ENCODE measurements at places on chromosomes 3 and 15.

DNA sequence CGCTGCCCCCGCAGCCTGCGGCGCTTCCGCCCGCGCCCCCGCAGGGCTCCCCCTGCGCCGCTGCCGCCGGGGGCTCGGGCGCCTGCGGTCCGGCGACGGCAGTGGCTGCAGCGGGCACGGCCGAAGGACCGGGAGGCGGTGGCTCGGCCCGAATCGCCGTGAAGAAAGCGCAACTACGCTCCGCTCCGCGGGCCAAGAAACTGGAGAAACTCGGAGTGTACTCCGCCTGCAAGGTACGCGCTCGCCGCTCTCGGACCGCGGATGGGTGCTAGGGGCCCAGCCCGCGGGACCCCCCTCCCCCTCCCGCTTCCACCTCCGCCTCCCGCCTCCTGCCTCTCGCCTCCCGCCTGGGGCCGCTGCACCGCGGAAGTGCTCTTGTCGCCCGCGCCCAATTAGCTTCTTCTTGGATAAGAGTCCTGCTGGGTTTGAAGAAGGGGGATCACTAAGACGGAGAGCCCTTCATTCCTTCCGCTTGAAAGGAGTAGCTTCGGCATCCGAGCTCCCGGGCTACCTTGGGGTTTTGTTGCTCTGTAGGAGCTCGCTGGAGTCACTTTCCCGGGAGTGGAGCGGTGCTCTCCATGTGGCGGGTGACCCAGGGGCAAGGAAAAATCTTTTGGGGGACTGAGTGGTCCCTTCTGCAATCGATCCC lies 426 bp downstream of the KAT2B start:
- DNase-seq: peak; percentile 87

GRCh38 chr15:44137750-44138149 lies 57.3 kb downstream of the FRMD5 start:
- no peak for DNase-seq

DNA sequence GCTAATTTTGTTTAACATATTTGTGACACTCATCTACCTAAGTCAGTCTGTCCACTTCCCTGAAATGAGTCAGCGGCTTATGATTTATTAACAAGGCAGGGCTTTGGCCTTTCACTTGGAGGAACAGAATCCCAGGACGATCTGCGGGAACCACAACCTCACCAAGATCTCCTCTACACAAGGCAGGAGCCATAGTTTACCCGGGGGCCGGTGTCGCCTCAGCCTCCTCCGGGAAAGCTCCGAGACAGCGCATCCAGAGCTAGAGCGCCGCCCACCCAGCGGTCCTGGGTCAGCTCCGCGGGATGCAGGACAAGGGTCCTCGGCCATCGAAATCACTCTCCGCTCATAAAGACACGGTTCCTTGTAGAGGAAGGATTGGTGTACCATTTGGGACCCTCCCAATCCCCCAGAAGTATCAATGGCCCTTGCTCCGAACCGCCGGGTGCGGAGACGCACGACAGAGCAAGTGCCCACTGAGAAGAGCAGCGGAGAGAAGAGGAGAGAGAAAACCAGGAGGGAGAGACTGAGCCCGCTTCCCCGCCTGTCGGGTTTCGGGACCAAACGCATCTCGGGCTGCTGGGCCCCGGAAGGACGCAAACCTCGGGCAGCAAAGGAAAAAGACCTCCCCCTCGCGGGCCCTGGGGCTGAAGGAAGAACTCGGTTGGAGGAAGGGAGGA lies 13.1 kb upstream of the ALCAM start:
- DNase-seq: peak; percentile 62

- DNase-seq: no peak
Measured at GRCh38 chr15:40843261-40843884, 475 bp upstream of the SPINT1 start.

DNA sequence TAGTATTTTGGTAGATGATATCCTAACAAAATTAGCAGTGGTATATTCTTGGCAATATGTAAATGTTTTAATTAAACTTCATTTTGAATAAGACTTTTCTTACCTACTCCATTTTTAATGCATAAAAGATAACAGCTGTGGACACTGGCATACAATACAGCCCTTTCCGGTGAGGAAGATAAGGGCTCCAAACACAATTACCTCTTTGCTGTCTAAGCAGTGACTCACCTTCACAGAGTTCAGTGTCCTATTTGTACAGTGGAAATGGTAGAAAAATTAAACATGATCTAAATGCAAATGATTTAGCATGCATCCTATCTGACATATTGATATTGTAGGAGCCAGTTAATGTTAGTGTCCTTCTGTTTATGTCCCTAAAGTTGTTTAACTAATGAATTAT lies 969.4 kb downstream of the PLOD2 start:
- DNase-seq: no peak

DNA sequence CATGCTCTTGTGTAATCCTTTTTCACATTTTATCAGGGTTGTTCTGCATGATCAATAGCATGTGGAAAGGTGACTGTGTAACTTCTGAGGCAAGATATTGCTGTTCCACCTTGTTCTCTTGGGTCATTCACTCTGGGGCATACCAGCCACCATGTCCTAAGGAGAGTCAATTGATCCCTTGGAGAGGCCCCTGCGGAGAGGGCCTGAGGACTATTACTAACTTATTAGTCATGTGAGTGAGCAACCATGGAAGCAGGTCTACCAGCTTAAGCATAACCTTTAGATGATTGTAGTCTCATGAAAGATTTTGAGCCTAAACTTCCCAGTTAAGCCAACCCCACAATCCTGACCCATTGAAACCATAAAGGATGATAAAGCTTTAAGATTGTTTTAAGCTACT lies 22.0 kb upstream of the COL6A5 start:
- no peak for DNase-seq

GRCh38 chr15:99921101-99921500 lies 187.9 kb upstream of the LYSMD4 start:
- no peak for DNase-seq

GRCh38 chr3:71072287-71072686 lies 511.2 kb downstream of the FOXP1 start:
- no peak for DNase-seq

DNA sequence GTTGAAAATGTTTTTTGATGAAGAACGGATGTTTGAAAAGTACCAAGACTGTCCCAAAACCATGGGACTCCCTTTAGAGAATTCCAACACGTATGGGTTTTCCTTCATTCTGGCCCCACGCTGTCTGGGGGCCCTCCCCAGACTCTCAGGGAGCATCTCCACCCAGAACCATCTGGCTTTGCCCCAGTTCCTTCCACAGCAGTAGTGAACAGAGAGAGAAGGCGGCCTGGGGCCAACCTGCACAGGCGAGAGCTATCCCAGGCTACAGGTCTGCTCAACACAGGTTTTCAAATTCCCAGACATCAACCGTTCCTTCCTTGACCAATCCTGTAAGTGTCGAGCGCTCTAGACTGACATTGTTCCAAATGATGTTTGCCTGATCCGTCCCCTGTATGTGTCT lies 92.5 kb upstream of the SNRPA1 start:
- no peak for DNase-seq

GRCh38 chr3:178146406-178146831 lies 389.8 kb upstream of the KCNMB2 start:
- DNase-seq: no peak

DNA sequence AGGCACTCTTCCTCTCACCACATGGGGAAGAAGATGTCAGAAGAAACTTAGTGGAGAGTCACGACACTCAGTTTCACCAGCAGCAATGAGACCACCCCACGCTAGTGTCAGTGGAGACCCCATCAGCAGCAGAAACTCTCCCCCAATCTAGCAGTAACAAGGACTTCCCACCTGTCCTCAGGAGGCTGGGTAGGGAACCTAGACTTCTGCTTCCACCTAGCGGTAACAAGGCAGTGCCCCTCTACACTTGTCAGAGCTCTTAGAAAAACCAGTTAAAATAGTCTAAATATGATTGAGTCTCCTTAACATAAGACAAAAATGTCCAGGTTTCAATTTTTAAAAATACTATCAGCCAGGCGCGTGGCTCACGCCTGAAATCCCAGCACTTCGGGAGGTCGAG lies 57.3 kb downstream of the TRAT1 start:
- DNase-seq: no peak

All from lower lobe of right lung (tissue), 2 donors.